Stimulated activated CD4-positive, alpha-beta T cell treated with anti-CD3 and anti-CD28 coated beads, TNF-alpha, amount 100 ng/mL, for 1 hour (primary cell): ENCODE measurements at places on chromosomes 7 and 10.

- no peak for DNase-seq
Measured at GRCh38 chr7:151017370-151017952, 6.8 kb downstream of the ATG9B start.

- DNase-seq, result no peak
Measured at GRCh38 chr7:148807436-148807835, 76.7 kb downstream of the EZH2 start.

GRCh38 chr7:2165610-2166594 lies 66.8 kb downstream of the MAD1L1 start:
- DNase-seq, result no peak

- DNase-seq, result no peak
Measured at GRCh38 chr7:68679459-68680234, 918.6 kb upstream of the AUTS2 start.

- DNase-seq, result no peak
Measured at GRCh38 chr10:30431435-30431911, 2.5 kb upstream of the MAP3K8 start.
